Neural progenitor cell (in vitro differentiated cells): ENCODE measurements at places on chromosomes 12 and 14.

- DNase-seq, result peak; percentile 87
These were observed 11.1 kb upstream of the KRT7 start for GRCh38 chr12:52221912-52222457.

DNA sequence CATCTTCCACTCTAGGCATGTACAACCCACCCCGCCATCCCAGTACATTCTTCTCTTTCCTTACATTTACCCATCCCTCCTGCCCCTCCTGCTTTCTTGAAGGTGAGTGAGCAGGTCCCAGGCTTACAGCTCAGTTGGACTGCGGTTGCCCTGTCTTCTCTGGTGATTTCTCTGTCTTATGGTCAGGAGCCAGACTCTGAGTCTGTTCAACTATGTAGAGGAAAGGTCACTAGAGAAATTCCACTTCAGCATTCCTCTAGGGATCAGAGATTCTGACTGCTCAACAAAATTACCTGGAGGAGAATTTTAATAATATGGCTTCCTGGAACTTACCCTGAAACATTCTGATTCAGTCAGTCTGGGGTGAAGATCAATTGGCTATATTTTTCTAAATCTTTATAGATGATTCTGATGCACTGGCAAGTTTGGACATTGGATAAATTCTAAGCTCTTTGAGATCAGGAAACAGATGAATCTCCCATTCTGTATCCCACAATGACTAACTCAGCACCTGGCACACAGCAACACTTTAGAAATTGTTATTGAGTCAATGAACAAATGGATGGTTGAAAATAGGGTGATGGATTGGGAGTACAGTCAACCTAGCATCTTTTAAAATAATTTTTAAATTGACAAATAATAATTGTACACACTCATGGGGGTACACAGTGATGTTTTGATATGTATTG, 128.6 kb upstream of the HIF1A start:
- no peak for DNase-seq

DNA sequence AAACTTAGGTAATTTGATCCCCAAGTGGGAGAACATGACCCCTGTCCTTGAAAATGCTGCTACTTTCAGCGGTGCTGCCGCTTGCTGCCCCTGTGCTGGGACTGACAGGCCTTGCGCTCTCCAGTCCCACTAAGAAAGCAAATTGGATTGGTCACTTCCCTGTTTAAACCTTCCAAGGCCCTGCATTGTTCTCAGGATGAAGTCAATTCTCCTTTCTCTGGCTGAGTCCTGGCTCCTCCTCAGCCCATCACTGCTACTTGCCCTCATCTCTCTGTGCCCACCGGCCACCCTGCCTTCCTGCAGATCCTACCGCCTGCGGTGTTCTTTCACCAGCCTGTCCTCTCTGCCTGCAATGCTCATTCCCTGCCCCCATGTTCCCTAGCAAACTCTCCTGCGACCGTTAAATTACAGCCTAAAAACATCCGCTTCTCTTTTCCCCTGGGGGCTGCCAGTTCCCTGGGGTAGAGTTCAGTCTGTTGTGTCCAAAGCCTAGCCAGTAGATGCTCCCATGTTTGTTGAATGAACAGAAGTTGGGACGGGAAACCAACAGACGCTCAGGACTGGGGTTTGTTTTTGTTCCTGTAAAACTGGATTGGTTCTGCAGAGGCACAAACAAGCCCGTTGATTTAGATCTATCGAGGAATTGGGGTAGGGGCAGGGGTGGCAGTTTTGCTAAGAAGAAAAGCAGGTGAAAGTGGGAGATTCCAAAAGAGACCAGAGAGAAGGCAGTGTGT, 127.3 kb upstream of the HIF1A start:
- DNase-seq, result peak; percentile 71

DNA sequence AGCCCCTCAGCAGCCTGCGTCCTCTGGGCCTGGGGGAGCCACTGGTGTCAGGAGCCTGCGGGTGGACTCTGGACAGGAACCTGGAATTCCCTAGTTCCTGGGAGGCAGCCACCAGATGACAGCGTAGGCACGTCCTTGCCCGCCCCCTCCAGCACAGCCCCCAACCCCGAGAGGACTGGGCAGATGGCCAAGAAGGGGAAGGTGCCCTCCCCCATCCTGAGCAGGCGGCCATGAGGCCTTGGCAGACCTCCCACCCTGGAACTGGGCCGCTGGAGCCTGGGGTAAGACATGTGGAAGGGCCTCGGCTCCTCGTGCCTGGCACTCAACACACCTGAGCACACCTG, 60.4 kb upstream of the FBRSL1 start:
- peak; percentile 43 for DNase-seq

GRCh38 chr12:43169115-43169681, 382.8 kb downstream of the ADAMTS20 start:
- DNase-seq, result no peak

- peak; percentile 70 for DNase-seq
These were observed 56.0 kb downstream of the PLEKHG3 start for GRCh38 chr14:64760146-64760755.

DNA sequence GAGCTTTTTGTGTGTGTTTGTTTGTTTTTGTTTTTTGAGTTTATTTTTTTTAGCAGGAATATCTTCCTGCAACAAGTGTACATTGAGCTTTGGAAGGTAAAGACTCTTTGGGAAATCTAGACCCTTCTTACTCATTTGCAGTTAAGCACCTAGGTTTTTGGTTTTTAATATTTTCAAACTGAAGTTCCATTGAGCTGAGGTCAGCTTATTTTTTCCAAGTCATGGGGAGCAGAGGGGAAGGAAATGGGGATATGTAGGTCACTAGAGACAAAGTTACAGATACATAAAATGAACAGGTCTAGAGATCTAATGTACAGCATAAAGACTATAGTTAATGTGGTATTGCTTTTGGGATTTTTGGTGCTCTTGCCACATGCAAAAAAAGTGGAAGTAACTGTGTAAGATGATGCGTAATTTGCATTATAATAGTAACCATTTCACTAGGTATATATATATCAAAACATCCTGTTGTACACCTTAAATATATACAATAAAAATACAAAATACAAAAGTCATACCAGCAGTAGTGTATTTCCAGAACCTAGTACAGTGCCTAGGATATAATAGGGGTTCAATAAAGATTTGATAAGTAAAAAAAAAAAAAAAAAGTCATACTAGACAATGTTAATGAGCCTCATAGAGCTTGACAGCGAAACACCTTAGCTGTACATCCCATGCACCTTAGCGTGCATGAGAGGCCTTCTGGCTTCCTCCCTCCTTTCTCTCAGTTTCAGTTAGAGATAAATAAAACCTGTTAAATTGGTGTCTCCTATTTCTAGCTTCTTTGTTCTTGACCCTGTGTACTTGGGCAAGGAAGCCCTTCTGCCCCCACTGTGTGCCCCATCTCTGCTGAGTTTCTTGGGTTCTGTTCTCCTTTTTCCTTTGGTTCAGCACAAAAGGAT, 22.7 kb downstream of the CGRRF1 start:
- DNase-seq, result no peak

DNA sequence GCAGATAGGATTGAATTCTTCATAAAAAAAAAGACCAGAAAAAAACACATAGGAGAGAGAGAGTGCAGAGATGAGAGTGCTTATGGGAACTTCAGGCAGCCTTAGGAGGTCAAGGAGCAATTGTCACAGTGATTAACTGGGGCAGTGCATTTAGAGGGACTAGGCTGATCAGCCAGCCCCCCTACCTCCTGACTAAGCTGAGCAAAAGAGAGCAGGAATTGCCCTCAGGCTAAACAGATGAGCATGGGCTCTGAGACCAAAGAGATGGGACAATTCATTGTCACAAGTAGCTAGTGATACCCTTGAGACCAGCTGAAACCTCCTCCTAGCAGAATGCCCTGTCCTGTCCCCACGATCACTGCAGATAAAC, 124.0 kb downstream of the BTG1 start:
- DNase-seq, result peak; percentile 74

DNA sequence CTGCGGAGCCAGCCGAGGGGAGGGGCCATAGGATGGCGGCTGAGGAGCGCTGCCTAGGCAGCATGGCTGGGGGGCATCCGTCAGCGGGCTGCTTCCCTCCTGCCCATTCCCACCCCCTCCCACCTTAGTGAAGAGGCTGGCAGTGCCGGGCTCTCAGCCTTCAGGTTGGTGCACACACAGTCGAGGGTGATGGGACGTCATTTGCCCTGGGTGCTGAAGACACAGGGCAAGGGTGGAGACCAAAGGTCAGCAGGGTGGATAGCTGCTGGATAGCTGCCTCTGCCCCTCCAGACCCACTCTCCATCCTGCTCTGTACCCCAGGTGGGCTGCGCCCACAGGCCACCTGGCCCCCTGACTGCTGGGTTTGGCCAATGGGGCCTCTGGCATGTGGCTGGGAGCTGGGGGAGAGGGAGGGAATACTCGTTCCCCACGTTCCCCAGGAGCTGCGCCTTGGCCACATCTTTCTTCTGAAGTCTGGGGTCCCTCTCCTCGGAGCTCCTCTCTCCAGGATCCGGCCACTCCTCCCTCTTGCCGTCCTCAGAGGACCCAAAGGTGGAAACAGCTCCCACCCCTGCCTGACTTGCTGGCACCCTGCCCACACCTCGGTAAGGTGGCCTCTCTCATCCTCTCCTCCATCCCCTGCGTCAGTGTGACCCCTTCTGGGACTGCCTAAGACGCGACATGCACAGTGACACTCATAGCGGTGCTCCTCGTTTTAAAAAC, 11.2 kb upstream of the CDC42BPB start:
- no peak for DNase-seq

DNA sequence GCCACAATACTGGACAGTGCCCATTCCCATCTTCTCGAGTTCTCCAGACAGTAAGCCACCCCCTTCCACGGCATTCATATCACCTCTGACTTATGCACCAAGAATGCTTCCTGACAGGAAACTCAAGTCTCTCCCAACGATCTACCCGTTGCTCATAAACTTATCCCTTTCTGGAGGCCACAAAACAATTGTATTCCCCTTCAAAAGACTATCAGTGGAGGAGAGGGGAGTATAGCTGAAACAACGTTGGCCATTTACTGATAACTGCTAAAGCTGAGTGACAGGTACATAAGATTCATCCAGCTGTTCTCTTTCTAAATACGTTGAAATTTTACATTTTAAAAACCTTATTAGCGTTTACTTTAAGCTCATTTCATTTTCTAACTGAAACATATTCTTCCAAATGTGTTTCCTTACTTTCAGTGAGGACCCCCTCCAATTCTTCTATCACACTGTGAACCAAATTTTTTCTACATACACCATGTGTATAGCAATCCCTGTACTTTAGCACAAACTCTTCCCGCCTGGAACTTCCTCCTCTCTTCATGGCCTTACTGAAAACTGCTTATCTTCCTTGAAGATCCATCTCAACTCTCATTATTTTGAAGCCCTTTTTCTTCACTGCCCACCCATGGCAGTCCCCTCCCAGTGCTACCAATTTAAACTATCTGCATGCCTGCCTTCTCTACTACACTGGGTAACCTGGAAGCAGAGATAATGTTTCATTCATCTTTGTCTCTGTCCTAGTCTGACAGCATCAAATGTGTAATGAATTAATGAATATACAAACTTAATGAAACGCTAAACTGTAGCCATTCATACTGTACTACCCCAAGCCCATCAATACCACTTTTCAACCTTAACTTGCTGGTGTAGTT, 28.8 kb downstream of the ATXN2 start:
- DNase-seq, result no peak

DNA sequence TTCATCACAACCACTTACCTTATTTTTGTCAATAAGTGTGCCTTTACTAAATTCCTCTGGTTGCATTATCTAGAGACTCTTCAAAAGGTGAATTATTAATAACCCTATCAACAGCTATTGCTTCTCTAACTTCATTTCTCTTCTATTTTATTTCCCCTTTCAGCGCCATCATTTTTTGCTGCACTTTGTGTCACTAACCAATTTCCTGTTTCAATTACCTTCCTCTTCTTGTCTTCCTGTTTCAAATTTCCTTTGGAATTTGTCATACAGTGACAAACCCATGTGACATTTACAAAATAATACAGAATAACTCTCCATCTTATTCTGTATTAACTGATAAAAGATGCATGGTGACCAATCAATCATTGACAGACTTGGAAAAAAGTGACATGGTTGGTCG, 12.2 kb upstream of the CLEC2A start:
- DNase-seq, result no peak

DNA sequence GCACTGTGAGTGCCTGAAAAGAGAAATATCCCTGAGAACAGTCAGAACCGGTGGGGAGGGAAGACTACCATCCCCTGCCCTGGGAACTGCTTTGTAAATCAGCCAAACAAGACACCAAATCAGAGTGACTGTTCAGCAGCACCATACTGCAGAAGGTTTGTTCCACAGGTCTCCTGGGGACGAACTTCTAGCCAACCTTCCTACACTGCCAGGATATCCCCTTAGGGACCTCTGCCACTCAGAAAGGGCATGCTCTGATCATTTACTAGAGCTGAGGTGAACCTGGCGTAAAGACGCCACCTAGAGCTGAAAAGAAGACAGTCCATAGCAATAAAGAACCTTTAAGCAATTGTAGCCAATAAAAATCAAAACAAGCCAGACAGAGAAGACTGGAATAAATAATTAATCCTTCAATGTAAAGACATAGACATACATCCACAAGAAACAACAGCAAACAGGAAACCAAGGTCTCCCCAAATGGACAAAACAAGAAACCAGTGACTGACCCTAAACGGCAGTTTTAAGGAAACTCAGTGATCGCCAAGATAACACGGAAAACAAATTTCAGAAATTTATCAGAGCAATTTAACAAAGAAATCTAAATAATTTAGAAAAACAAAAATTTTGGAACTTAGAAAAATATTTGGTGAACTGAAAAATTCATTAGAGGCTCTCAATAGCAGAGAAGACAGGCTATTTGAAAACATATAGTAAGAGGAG, 228.1 kb upstream of the AMIGO2 start:
- peak; percentile 68 for DNase-seq

GRCh38 chr14:91315844-91316267, 71.4 kb upstream of the GPR68 start:
- DNase-seq, result no peak

DNA sequence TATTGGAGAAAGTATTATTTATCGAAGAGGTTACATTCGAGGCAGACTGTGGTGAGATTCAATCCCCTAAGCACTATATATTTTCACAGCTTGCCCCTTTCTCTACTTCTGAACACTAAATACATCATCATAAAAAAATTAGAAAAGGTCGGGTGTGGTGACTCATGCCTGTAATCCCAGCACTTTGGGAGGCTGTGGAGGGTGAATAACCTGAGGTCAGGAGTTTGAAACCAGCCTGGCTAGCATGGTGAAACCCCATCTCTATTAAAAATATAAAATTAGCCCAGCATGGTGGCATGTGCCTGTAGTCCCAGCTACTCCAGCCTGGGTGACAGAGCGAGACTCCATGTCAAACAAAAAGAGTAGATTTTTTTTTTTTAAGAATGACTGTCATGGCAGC, 70.6 kb upstream of the MYF6 start:
- no peak for DNase-seq

DNA sequence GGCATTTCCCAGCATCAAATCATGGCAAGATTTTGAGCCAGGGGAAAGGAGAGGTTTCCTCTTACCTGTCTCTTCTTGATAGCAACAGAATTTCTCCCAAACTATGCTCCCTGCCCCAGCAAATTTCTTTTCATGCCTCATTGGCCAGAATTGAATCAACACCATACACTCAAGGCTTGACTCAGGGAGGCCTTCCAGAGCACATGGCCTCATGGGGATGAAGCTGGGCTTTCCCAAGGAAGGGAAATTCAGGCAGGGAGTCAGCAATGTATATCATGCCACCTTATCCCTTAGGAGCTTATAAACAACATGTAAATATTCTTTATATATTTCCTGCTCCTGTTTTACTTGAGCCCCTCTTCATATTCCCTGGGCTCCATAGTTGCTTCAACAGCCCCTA, 62.1 kb downstream of the ARF6 start:
- DNase-seq, result no peak

GRCh38 chr12:1878214-1878613, 40.2 kb downstream of the CACNA2D4 start:
- no peak for DNase-seq
